ENCODE measurements at places on chromosomes 1 and 21.
A peak's percentile ranks its signal among the peaks of the same experiment; 100 is the strongest.

DNA sequence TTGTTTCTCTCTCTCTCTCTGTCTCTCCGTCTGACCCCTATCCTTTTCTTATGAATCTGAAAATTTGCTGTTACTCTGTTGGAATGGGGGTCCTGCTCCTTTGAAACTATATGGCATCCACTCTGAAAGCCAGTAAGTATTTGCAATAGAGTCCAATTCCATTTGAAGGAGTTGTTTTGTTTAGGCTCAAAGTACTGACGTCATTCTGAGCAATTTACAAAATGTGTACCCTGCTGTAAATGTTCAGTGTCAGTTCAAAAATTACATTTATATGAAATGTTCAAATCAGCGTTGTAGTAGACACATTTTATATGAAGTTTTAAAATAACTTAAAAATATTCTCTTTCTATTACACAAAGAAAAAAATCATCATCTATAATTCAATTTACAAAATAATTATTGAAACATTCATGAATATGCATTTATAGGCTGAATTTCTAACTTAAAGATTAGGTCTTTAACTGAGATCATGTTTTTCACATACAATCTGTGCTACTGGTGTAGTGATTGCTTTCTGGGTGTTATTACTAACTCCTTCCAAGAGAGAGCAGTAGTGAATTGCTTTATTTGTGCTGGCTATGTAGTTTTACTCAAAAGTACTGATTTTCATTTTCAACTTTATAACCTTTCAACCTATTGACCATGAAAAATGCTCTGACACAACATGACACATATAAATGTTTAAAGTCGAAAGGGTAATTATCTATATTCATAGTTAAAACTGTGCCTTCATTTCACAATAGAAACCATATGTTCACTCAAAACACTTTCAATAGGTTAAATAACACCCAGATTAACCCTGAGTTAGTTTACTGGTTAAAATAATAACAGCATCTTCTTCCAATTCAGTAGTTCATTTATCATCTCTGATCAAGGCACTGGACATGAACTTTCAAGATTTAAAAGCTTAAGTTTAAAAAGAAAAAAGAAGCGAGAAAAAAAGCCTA lies 253.1 kb upstream of the ADGRL4 start:
- DNase-seq = no peak

- no peak for DNase-seq
These were observed 29.2 kb upstream of the KIF1B start for GRCh38 chr1:10181154-10181553.

DNA sequence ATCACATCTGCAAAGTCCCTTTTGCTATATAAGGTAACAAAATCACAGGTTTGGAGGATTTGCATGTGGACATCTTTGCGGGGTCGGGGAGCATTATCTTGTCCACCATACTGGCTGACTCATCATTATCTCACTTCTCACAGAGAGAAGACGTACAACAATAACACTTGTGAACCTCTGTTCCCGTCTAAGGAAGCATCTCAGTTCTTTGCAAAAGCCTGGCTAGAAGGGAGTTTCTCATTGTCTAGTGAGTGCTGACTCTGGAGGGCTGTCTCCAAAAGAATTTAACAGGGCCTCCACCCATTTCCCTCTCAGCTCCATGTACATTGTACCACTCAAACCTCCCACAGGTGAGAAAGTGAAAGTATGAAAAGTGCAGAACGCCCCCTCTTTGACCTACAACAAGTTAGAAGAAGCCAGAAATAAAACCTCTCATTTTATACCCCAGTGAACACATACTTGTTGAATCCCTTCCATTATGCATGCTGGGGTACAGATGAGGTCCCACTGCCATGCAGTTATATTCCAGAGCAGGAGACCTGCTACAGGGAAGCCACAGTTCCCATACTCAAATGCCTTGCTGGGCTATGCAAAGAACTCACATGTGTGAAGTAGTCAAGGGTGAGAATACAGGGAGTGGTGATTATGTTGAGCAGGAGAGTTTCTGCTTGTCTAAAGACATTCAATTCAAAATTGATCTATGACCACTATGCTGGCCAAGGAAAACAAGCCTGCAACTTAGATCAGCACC lies 121.7 kb upstream of the PRDX6 start:
- DNase-seq = no peak

DNA sequence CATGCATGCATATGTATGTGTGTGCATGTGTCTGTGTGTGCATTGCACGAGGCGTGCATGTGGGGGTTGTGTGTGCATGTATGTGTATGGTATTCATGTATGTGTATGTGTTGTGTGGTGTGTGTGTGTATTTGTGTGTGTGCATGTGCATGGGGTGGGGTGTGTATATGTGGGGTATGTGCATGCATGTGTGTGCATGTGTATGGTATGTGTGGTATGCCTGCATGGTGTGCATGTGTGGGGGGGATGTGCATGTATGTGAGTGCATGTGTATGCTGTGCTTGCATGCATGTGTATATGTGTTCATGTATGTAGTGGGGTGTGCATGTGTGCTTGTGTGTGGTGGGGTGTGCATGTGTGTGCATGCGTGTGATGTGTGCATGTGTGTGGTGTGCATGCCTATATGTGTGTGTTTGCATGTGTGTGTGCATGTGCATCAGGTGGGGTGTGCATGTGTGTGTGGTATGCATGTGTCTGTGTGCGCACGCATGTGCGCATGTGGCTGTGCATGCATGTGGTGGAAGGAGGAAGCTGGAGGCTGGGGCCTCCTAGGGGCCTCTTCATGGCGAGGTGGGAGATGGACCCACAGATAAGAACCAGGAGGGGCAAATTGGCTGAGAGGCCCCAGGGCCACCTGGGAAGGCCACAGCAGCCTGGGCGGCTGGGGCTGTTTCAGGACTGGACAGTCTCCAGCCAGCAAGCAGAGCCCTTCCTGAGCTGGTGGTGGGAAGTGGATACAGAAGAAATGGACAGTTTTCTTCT lies 35.9 kb upstream of the ARF1 start:
- no peak for DNase-seq

DNA sequence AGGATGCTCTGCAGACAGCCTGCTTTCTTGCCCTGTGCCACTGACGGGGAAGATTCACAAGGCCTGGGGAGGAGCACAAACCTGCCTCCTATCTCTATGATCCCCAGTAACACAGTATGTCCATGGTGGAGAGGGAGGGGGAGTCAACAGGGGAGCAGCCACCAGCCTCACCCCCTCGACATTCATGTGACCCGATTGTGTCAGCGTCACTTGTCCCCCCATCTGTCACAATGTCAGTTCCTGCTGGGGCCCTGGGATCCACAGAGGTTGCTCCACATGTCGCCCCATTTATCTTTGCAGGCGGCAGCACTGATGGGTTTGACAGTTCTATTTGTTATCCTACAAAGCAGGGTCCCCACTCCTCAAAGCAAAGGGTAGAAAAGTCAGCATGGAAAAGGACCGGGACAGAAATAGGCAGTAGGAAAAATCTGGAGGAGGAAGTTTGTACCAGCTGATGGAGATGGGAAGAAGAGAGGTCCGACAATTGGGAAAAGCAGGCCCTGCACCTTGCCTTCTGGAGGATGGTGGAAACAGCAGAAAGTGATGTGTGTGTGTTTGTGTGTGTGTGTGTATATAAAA lies 130.9 kb downstream of the SEC16B start:
- no peak for DNase-seq

GRCh38 chr1:164440232-164440631 lies 118.8 kb upstream of the PBX1 start:
- no peak for DNase-seq

GRCh38 chr1:169692756-169693460 lies 18.5 kb downstream of the SELL start:
- DNase-seq = no peak

DNA sequence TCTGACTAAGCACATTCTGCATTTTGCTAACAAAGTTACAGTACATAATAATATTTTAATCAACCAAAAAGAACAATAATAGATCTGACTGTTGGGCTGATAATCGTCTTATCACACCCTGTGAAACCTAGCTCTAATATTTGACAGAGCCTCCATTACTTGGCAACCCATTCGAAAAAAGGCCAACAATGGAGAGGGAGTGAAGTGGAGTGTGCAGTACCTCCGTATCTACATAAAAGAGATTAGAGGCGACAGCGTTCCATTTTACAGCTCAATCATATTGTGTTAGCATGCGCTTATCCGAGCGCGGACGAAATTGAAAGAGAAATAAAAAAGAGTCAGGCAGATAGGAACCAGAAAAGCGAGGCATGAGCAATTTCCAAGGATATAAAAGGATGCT lies 137.3 kb upstream of the USH2A start:
- no peak for DNase-seq

DNA sequence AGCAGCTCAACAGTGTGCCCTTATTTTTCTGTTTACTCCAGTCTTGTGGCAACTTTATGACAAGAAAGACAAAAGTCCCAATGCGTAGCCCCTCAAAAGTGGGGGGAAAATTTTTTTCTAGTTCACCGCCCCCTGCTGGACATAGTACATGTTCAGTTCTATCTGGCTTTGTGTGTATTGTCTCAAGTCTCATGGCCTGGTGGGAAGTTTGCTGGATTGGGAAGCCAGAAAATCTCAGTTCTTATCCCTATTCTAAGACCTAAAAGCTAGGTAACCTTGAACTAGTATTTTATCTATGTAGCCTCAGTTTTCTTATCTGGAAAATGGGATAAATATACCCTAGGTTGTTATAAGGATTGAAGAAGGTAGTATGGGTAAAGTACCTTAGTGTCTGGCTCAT lies 55.8 kb upstream of the LDLRAP1 start:
- peak; percentile 19 for DNase-seq

DNA sequence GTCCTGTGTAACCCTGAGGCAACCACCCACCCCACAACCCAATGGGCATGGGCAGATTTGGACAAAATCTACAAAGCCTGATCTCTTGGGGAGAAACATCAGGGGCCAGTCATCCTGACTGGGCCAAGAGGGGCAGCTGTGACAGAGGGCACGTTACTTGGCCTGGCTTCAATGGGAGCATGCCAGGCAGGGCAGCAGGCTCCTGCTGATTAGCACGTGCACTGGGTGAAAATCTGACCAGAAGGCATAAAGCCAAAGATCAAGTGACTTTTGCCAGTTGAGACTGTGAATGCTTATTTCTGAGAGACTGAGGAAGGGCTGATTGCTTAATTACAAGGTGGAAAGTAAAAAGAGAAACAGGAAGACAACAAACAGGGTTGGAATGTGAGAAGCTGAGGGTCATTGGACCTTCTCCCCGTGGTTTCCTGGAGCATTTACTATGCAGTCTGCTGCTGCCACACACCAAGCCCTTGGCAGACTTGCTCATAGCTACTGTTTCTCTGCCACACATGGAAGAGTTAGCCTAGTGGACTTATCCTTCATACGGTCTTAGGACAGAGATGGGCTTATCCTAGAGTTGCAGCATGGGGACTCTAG lies 39.8 kb upstream of the TNR start:
- no peak for DNase-seq

DNA sequence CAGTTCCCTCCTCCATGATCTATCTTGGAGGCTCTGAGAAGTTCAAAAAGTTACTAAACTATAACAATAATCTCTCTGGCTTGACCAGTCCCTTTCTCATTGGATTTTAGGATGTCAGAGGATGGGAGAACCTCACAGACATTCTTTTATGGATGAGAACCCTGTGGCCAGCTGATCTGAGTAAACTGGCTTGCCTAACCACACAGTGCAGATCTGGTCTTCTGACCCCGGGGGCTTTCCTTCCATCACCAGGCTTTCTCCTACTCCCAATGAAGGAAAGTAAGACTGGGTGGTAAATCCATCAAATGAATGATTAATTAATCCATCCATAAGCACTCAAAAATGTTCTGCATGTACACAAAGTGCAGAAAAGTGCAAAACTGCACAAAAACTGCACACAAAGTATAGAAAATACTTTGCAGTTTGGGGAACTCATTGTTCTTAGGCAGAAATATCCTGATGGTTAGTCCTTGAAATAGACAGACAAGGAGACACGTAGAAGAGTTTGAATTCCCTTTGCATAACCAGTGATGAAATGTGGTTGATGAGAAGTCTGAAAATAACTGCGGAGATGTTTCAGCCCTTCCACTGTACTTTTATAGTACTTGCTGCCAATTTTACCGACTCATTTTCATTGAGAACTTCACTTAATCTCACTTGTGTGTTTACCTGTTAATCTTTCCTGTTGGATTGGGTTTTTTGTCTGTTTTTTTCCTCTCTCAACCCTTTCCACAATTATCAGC lies 2.5 kb upstream of the F3 start:
- no peak for DNase-seq

- DNase-seq = no peak
These were observed 25.6 kb downstream of the MATN1 start for GRCh38 chr1:30697571-30698376.

GRCh38 chr1:94980582-94981574 lies 54.0 kb upstream of the CNN3 start:
- no peak for DNase-seq

DNA sequence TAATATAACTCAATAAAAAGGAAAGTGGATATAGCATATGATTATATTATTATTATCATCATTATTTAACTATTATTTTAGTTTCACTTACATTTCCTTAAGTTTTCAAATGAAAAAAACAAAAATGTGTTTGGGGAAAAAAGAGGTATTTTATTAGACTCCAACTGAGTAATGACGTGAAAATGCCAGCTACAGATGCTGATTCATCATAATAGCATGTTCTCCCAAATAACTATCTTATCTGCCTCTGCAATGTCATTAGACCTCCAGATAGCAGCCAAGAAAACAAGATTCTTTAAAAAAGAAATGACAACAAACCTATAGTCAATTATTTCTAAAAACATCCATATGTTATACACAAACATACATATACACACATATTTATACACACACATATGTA lies 1071.9 kb upstream of the TMPRSS15 start:
- DNase-seq = no peak

DNA sequence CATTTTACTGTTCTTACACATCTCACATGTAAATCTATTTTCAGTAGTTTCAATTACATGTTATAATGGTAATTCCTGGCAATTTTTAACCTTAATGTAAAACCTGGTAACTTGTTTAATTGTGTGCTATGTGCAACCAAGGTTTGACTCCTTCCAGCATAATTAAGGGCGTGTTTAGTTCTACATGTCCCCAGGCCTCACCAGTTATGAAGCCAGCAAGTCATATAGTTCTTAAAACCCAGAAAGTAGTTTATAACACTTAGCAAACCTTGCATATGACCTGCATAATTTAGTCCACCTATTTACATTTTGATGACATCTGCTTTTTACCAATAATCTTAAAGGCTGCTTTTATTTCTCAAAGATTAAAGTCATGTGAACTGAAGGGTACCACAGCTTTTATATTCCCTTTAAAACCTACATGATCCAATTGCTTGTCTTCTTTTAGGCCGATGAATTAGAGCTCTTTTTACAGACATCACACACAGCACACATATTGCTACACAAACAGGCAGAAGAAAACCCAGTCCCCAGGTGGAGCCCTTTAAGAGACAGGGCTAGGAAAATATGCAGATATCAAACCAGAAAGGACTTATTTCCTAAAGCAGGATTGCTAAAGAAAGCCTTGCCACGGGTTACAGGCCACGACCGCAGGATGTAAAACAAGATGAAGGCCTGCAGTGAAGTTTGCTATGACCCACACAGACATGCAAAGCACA lies 23.2 kb upstream of the SYCP1 start:
- DNase-seq = no peak

DNA sequence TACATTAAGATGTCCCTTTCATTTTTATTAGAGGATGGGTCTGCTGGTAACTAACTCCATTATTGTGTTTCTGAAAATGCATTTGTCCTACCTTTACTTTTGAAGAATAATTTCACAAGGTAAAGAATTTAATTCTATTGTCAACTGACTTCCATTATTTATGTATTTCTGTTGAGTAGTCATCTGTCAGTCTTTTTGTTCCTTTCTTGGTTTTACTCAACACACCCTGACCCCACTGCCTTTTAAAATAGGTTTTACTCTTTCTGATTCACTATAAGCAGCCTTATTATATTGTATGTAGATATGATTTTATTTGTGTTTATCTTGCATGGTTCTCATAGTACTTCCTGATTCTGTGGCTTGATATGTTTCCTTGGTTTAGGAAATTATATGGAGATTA lies 237.5 kb downstream of the TGFB2 start:
- no peak for DNase-seq
